ENCODE measurements at places on chromosomes 16 and 17.

DNA sequence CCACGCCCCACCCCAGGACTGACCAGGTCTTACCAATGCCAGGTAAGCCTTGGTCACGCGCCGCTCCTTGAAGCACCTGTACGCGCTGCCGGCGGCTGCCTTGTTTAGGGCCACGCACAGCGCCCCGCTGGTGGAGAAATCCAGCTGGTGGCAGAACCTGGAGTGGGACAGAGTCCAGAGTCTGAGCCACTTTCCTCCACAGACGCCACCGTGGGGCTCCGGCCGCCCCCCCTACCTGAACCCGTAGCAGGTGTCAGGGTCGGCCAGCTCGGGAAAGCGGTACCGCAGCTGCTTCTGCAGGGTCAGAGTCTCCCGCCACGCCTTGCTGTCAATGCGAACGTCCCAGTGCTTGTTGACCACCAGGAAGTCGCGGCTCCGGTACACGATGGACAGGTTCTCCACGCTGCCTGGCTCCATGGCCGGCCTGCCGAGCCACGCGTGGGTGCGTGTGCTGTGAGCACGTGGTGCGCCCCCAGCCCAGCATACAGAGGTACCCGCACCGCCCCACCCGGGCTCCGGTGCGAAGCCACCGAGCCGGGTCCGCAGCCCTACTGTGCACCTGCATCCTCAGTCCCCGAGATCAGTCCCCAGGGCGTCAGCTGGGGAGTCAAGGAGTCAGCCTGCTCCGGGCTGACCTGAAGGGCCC lies 737 bp downstream of the RPUSD1 start:
- DNase-seq = no peak

GRCh38 chr17:37446027-37446426 lies 39.3 kb downstream of the TADA2A start:
- DNase-seq = no peak

- no peak for DNase-seq
Observed at GRCh38 chr16:54094641-54095040, 191.9 kb downstream of the IRX3 start.

DNA sequence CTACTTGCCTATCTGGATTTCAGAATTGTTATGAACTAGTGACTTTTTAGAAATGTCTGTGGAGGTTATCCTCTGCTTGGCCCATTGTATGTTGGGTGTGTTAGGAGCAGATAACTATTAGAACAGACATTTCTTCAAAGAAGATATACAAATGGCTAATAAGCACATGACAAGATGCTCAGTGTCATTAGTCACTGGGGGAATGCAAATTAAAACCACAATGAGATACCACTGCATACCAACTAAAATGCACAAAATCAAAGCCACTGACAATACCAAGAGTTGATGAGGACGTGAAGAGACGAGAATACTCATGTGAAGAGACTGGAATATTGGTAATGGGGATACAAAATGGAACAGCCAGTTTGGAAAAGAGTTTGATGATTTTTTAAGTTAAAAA lies 39.2 kb downstream of the CEP112 start:
- DNase-seq = no peak

- DNase-seq = no peak
Observed at GRCh38 chr17:56176091-56176490, 22.8 kb downstream of the ANKFN1 start.

- DNase-seq = no peak
Observed at GRCh38 chr16:81633680-81634379, 145.3 kb upstream of the PLCG2 start.

DNA sequence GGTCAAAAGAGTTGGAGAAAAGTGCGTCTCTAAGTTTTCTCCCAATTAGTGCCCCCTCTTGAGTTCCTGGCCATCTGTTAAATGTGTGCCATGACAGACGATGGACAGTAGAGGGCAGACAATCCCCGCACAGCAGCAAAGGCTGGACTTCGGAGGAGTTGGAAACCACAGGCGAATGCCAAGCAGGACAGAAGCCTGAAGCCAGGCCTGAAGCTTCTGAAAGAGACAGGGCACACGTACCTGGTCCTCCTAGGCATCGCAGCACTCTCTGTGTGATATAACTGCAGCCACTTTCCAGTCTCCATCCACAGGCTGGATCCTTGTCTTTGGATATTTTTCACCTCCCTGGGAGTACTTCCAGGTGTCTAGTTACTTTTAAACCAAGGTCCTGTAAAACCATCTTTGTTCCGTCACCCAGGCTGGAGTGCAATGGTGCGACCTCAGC lies 14.5 kb downstream of the C17orf100 start:
- peak; percentile 60 for DNase-seq

DNA sequence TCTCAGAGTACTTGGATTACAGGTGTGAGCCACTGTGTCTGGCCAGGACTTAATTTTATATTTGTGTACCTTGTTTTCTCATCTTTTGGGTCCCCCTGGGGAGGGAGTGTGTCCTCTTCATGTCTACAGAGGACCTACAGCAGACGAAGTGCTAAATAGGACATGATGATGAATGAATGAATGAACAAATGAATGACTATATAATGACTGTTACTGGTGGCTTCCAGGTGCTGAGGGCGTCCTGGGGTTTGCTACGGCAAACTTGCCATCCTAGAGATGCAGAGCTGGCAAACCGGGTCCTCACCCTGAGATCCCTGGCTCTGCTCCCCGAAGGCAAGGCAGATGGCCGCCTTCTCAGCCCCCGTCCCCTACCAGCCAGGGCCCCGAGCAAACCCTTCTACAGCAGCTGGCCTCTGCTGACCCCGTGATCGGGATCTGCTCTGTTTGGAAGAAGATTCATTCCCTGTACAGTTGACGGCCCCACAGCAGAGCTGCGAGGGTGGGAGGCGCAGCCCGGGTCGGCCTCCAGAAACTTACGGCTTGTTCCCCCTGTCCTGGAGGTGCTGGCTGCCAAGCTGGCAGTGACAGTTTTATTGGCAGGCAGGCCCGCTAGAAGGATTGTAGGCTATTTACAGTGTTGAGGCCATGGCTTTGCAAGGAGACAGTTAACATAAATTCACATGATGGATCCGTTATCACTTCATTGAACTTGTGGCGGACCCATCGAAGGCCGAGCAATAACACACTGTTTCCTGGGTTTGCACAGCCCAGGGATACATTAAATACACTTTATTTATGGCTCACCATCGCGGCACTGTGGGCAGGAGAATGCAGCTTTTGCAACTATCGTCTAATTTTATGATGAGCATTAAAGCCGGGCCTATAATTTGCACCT lies 197.7 kb upstream of the GSE1 start:
- DNase-seq = no peak

- DNase-seq = no peak
Observed at GRCh38 chr17:44749980-44750318, 8.8 kb upstream of the ADAM11 start.
